Activated CD4-positive, alpha-beta T cell treated with anti-CD3 and anti-CD28 coated beads, Interleukin-2, amount 50 U/mL, for 24 hours (primary cell): ENCODE measurements at places on chromosomes 7 and 10.

- no peak for DNase-seq
Observed at GRCh38 chr7:69104023-69104422, 494.3 kb upstream of the AUTS2 start.

GRCh38 chr10:27134371-27134770 is 19.8 kb downstream of the YME1L1 start:
- no peak for DNase-seq

DNA sequence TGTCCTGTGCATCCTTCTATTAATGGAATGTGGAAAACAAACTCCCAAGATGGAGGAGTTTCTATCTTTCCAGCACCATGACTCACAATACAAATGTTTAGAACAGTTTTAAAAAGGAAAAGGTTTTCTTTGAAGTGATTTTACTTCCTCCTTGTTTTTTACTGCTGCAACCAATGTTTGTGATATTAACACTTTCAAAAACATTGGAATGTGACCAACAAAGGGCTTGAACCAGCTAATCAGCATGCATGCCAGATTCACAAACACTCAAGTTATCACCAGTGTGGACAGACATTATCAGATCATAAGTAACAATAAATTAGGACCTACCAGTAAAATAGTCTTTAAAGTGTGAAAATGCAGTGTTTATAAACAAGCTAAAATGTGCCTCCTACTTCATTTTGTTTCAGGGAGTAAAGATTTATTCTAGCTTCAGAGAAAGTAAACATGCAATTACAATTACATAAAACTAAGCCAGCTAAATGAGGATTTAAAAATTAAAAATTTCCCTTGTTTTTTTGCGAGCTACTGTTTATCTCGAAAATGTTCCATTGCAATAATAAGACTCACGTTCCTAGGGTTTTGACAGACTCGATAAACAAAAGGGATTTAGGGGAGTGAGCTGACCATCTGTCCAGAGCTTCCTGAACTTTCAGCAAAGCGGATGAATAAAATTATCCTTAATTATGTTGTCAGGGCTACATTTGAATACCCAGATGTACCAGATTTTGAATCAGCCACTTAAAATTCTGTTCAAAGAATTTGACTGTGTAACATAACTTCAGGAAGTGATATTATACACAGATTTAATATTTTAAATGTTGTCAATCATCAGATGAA is 29.8 kb downstream of the CPVL start:
- DNase-seq: no peak

DNA sequence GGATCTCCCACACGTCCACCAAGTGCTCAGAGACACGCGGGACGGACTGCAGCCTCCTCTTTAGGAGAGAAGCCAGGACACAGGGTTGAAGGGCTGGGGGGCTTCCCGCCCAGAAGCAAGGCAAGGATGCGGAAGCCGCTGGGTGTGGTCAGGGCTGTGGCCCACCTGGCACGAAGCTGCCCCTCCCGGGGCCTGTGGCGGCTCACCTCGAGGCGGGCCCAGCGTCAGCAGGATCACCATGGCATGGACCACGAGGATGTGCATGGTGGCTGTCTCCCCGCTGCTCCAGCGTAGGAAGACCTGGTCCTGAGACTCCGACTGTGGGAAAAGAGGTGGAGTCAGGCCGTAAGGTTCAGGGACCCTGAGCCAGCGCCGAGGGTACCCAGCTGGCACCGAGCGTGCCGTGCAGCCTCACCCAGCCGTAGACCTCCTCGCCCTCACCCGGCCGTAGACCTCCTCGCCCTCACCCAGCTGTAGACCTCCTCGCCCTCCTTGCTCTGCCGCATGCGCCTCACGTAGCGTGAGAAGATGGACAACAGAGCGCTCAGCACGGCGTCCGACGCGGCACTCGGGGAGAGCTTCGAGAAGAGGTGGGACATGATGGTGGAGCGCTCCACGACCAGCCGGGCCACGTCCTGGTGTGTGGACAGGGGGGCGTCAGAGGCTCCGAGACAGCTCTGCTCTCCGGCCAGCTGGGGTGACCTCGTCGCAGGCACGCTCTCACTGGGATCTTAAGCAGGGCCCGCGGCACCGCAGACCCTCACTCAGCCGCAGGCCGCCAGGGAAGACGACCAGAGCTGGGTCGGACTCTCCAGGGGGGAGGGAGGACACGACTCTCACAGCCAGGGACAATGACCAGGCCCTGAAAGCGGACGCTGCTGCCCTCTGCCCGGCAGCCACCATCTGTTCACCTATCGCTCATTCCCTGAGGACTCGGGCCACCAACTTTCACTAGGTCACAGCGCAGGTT is 20.4 kb downstream of the INTS1 start:
- no peak for DNase-seq

DNA sequence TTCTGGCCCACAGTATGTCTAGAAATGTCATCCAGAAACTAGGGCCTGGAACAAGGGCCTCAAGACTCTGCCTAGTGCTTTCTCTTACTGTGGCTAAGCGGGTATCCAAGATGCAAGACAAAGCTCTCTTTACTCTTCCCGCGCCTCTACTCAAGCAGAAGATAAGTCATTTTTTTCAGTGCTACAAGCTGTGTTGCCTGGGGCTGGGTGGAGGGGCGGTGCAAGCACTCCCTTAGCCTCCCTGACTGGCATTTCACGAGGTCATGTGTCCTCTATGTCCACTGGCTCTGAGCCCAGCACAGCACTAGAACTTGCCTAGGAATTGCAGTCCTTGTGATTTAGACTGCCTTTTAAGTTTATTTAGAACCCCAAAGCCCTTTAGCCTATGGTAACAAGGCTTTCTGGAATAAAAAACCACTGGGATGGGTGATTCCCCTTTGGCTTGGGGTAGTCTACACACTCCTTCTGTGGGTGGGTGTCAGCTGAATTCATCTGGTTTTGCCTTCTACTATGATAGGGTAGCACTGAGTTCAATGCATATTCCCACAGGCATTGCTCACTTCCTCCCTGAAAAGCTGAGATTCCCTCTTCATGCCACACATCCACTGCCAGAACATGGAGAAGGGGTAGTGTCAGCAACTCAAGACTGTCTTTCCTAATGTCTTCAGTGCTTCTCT is 371.8 kb upstream of the KCND2 start:
- DNase-seq: no peak

DNA sequence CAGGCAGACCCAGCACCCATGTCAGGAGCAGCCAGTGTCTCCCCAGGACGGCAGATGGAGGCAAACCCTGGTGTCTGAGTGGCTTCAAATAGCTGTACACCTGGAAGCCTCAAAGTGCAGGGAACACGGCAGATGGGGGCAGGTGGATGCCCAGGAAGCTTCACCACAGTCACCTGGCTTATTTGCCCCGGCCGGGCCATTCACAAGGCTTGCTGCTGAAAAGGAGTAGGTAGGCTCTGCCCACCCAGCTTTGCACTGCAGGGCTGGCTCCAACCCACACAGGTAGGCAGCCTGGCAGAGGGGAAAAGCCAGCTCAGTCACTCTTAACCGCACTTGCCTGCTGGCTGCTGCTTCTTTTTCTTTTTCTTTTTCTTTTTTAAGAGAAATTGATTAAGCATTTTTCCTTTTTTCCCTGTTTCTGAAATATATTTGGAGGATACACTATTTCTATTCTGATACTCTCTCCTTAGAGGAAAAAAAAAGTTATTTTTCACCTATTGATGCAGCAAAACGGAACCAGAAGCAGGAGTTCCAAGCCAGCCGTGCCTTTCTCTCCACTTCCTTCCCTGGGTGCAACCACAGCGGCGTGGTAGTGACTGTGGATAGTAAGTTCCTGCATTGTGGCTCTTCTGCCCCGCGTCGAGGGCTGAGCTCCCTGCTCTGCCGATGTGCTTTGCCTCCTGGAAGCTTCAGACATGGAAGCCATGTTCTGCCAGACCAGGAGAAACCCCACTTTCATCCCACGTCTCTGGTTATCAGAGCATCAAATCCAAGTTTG is 118.3 kb downstream of the KLF6 start:
- peak; percentile 14 for DNase-seq

- no peak for DNase-seq
Observed at GRCh38 chr7:6444516-6445269, 3.1 kb downstream of the DAGLB start.

GRCh38 chr10:3776796-3777571 is 8.0 kb downstream of the KLF6 start:
- peak; percentile 59 for DNase-seq

DNA sequence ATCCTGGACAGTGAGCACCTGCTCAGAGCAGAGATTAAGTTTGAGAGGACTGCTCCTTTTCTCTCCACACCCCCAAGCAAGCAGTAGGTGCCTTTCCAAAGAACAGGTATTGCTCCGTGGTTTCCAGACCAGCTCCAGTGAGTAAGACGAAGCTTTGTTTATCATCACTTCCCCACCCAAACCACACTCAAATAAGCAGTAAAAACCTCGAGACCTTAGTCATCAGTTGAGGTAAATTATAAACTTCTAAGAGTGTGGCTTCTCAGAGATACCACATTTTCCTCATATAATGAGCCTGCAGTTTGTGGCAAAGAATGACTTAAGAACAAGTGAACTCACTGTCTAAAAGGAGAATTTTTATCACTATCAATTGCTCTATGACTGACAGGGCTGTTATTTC is 50.0 kb upstream of the GRB10 start:
- DNase-seq: peak; percentile 3

DNA sequence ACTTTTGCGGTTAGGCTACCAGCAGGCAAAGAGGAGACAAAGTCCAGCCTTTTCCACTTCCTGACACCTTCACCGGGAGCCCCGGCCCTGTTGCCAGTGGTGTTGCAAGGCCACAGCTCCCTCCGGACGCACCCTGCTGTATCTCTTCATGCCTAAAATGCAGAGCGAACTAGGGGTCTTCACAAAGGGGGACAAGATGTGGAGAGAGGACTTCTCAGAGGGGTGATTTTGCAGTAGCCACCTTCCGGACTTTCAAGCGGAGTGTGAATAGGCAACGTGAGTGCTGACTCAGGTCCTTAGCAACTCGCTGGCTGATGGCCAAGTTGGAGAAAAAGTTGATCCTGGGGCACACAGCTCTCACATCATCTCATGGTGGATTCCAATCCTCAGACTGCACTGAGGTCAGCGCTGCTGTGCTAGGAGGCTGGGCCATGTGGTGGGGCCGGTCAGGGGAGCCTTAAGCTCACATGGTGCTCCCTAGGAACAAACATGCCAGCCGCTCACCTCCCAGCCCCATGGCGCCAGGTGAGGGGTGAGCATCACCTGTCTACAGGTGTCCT is 166.3 kb downstream of the LCOR start:
- DNase-seq: no peak

- DNase-seq: no peak
Observed at GRCh38 chr7:28260969-28261368, 80.4 kb upstream of the JAZF1 start.

DNA sequence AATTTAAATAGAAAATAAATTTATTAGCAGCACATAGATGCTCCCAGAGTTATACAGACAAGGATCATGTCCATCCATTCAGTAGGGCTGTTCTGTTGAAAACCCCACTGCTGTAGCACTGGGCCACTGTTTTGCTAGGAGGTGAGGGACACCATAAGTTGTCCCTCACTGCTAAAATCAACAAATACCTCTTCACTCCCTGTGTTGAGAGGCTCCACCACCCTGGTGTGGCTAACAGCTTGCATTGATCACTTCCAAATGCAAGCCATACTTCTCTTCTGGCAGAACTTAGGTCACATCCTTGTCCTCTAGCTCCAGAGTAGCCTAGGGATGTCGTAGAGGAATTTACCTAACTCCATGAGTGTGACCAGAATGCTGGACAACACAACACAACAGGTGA is 55.4 kb downstream of the MDFIC start:
- DNase-seq: no peak

DNA sequence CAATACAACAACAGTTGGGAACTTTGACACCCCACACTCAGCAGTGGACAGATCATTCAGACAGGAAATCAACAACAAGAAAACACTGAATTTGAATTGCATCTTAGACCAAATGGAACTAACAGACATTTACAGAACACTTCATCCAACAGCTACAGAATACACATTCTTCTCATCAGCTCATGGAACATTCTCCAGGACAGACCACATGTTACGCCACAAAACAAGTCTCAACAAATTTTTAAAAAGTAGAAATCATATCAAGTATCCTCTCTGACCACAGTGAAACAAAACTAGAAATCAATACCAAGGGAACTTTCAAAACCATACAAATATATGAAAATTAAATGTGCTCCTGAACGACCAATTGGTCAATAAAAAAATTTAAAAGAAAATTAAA is 212.3 kb downstream of the DNAJC1 start:
- no peak for DNase-seq

GRCh38 chr7:31059551-31059950 is 7.4 kb downstream of the ADCYAP1R1 start:
- DNase-seq: no peak

- DNase-seq: no peak
Observed at GRCh38 chr7:132004529-132004928, 448.1 kb upstream of the PODXL start.

GRCh38 chr7:141200191-141201108 is 126.6 kb downstream of the TMEM178B start:
- no peak for DNase-seq

DNA sequence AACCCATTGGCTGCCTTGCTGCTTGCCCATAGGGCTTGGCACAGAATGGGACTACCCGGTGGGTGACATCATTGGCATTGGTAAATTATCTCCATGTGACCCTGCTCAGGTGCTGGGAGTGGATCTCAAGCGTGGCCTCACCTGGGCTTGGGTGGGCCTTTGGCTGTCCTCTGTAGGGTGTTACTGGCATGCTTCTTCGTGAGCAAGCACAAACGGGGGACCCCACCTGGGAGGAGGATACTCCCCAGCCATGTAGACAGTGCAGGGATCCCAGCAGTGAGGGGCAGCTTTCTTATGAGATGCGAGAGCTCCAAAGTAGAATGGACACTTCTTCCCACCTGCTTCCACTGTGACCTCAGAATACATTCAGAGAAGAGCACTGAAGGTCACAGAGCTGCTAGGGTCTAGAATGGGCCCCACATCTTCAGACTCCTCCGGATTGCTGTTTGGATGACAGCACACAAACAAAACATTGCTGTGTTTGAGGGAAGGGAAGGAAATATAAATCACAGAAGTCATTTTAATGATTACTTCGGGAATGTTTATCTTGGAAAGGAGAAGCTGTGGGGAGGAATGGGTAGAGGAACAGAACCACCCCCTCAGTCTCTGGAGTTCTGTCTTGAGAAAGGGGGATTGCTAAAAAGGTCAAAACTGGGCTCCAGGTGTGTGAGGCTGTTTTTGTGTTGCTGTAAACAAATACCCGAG is 75.9 kb downstream of the SH2D4B start:
- DNase-seq: no peak

DNA sequence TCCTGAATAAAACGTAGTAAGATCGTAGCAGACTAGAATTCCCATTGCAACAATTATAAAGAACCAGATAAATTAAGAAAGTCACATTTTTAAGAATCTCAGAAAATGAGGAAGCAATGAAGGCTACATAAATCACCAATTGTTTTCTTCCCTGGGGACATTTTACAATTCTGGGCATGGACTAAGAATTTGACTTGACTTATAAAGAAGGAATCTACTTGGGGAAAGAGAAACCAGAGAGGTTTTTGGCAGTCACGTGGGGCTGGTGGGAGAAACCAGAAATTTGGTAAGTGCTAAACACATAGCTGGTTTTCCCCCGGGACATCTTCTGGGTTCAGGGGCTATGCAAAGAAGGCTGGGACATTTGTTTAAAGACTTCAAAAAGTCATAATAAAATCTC is 109.8 kb upstream of the IL6 start:
- DNase-seq: no peak

- DNase-seq: no peak
Observed at GRCh38 chr7:140877249-140877524, 47.5 kb downstream of the BRAF start.
